ENCODE measurements at places on chromosomes 4 and X.

- no peak for DNase-seq
These were observed 120.5 kb downstream of the SLC10A7 start for GRCh38 chr4:146401274-146401673.

DNA sequence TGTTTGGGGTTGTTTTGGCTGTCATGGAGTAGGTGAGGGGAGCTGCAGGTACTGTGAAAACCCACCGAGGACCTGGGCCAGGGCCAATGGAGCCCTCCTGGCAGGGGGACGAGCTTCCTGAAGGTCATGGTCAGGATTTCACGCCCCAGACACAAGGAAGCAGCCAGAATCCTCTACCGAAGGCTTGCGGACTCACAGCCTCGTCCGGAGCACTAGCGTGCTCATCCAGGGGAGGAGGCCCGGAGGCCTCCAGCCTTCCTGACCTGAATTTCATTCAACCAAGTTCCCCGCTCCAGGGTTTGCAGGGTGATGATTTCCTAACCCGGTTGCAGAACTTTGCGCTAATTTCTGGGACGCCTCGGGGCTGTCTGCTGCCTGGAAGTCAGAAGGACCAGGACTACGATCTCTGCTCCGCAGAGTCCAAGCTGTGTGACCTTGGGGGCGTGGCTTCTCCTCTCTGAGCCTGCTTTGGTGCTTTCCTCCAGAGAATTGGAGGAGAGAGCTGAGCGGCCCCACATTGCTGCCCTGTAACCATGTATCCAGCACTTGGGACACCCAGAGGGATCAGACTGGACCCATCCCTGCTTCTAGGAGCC is 56.2 kb upstream of the ADRA2C start:
- no peak for DNase-seq

DNA sequence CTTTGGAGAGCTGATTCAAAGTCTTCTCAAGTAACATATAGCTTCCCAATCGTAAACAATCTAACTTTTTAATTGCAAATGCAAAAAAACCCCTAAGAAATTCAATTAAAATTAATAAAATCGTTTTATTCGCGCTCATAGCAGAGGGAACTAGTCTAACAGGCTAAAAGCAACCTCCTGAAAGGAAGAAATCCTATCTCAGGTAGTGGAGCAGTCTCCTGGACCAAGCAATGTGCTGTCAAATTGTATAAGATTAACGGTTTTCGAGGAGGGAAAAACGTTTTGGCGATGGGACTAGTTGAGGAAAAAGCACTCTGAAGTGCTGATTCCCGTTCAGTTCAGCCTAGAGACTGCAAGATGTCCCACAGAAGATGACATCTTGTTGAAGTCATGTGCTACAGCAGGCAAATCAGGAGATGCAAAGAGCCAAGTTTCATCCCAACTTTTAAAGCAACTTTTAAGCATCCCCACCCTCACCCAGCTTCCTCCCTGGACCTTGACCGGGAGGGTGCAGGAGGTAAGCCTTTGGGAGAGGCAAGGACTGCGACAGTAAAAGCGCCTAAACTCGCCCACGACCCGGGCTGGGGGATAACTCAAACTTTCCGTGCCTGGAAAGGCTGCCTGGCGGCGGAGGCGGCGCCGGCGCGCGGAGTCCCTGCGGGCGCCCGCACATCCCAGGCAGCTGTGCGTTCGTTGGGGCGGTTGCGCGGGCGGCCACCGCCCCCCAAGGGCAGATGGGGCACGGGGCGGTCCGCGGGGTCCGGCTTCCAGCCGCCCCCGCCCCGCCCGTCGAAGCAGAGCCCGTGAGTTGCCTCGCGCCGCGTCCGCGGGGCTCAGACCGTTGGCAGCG is 784 bp downstream of the MAP7D3 start:
- DNase-seq = peak; percentile 38

DNA sequence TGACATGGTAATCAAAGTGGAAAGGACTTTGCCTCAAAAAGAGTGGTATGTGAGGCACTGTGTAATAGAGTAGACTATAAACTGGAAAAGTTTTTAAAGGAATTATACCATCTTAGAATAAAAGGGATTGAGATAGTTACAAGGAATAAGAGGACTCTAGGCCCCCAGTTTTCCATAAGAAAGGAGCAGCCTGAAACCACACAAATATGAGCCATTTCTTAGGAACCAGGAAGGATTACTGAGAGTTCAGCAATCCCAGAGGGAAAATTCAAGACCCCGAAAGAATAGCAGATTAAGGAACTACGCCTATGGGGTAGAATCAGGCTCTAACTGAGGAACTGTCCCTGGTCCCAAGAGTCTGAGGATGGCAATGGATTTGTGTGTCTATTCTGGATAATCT is 1213.3 kb downstream of the C4orf33 start:
- no peak for DNase-seq

DNA sequence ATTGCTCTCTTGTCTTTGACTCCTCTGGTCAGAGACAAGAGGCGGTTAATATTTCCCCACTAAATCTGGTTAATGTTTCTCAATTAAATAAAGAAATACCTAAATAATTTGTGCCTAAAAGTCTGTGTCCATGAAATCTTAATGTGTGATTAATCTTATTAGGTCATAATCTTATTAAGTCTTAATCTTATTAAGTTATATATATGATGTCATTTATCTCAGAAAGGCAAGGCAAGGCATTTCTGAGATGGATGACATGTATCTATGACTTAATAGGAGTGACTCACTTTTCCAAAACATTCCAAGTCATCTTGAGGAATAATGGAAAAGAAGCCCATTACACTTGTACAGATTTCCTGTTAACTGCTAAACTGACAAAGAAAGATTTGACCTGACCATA is 74.7 kb downstream of the TRAM1L1 start:
- DNase-seq = no peak

GRCh38 chr4:48162162-48162561 is 28.1 kb upstream of the TXK start:
- DNase-seq = no peak

- DNase-seq = no peak
These were observed 9.5 kb downstream of the CLCN4 start for GRCh38 chrX:10166248-10166716.

DNA sequence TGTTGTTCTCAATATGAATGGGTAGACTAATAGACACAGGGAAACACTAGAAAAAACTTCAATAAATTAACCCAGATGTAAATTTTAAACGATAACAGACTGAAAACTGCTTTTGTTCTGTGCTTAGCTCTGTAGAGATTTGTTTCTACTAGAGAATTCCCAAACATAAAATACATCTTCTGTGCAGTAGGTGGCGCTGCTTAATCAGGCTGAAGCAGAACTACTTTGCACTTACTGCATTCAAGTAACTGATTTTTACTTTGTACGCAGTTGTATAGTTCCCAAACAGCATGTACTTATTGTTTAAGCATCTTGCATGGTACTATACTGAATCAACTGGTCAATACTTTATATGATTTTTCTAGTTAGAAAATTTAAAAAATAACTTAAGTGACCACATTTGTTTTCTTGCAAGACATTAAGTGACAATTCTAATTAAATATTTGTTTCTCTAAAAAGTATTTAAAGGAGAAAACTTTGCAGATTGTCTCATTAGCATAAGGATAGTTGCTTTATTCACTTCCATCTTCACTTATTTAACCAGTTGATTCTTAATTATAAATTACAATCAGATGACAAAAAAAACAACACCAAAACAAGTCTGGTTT is 490.6 kb downstream of the IL15 start:
- peak; percentile 37 for DNase-seq

DNA sequence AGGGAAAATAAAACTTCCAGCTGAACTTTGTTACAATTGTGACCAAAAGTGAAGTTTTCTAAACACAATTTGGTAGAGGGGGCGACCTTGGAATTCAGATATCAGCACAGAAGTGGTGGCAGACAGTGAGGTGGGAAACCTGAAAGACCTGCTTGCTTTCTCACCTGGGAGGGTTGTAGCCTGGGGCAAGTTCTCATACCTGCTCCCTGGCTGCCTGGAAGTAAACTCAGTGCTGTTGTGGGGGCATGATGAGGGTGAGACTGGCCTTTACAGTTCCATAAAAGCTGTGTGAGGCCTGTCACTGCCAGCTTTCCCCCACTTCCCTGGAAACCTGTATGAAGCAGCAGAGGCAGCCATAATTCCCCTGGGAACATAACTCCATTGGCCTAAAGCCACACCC is 1180.2 kb downstream of the FAM133A start:
- DNase-seq = no peak

All from activated CD4-positive, alpha-beta T cell treated with anti-CD3 and anti-CD28 coated beads for 1 hour (primary cell).